Left lobe of liver (tissue), 2 donors: ENCODE measurements at places on chromosomes 4 and X. TPM values are rescaled to one million over a fixed set of nuclear protein-coding genes. Genes with fewer than 3 reads are reported as not detected.

- no peak for DNase-seq
Observed at GRCh38 chr4:150867148-150867547, 147.9 kb downstream of the LRBA start.

GRCh38 chr4:114527170-114527569, 71.4 kb upstream of the UGT8 start:
- DNase-seq = no peak

DNA sequence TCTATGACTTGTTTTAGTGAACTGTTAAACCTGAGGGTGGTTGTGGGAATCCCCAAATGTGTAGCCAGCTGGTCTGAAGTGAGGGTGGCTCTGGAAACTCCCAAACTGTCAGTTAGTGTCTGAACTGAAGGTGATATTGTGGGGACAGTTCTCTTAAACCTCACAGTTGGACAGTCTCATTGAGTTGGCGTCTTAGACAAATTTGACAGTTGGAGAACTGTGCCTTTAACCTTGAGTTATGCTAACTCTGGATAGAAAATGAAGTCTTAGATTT, 20.7 kb upstream of the CTSO start:
- DNase-seq = no peak

GRCh38 chr4:25368315-25368714, 8.7 kb upstream of the ANAPC4 start:
- no peak for DNase-seq

DNA sequence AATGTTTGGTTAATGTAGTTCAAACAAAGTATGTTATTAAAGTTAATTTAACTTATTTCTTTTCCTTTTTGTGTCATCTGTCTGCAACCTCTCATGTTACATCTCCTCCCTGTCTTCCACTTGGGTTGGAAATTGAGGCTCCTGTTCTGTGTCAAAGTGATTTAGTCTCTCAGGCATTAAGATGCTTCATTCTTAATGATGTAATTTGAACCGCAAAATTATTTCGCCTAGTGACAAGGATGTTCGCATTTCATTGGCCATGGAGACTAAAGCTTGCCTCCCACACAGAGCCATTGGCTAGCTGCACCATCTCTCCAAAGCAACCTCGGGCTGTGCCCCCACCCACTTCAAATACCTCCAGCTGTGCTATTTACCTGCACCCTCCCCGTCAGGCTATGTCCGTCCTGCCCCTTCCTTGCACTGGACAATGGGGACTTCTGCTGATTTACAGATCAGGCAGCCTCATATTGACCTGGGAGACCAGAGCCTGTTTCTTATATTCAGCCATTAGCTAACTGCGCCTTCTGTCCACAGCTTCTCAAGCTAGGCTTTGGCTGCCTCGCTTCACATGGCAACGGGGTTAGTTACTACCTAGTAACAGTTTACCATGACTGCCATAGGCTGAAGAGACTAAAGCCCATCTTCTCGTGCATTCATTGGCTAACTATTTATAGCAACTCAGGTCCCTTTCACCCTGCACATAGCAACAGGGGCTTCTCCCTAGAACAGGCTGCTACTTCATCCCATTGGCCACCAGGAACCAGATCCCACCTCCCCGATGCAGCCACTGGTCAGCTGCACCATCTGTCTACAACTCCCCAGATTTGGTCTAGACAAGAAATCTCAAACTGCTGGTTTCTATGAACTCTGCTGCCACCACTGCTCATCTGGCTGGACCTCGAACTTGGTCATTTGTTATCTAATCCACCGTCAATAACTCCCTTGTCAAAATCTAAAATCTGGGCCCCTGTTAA, 8.6 kb upstream of the ZNF157 start:
- peak; percentile 53 for DNase-seq

DNA sequence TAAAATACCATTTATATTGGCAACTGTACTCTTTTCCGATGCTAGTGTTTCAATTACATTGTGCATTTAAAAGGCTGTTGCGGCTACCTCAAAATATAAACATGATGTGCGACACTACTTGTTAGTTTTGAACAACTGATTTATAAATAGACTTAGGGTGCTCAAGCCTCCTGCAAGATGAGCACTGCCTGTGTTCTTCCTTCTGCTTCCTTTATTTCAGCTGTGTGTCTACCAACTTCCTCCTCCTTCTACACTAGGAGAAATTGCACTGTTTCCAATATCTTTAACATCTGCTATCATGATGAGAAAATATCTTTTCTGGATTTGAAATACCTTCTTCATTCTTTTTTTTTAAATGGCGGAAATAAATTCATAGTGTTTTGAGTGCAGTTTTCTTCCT, 24.0 kb downstream of the TET2 start:
- DNase-seq = no peak

- no peak for DNase-seq
Observed at GRCh38 chr4:107220976-107221375, 184.9 kb upstream of the DKK2 start.

GRCh38 chr4:183903021-183903760, 1.9 kb upstream of the STOX2 start:
- no peak for DNase-seq

GRCh38 chr4:185914583-185915199, 102.7 kb upstream of the SORBS2 start:
- no peak for DNase-seq

- DNase-seq = no peak
Observed at GRCh38 chr4:80010316-80010715, 62.7 kb downstream of the ANTXR2 start.

GRCh38 chrX:150219374-150220185, 143.5 kb upstream of the MAMLD1 start:
- DNase-seq = no peak

- peak; percentile 15 for DNase-seq
Observed at GRCh38 chr4:6106156-6106555, 87.9 kb upstream of the C4orf50 start.

- DNase-seq = no peak
Observed at GRCh38 chr4:53005808-53006207, 143.7 kb downstream of the RASL11B start.

- no peak for DNase-seq
Observed at GRCh38 chr4:7768736-7769135, 170.9 kb downstream of the AFAP1 start.

DNA sequence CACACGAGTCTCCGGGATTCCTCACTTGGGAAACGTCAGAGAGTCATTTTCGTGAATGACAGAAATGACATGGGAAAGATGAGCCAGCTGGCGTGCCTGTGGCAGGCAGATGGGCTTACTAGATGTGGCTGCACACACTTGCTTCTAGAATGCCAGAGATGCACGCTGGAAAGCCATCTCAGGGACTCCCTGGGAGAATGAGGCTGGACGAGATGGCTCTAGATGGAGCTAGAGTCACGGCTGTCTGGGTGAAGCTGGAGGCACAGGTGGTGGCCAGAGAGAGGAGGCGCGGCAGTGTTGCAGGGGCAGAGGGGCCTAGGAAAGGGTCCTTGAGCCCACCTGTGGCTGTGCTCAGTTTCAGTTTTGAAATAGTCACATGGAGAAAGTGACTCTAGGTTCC, 26.0 kb downstream of the TKTL1 start:
- DNase-seq = no peak

DNA sequence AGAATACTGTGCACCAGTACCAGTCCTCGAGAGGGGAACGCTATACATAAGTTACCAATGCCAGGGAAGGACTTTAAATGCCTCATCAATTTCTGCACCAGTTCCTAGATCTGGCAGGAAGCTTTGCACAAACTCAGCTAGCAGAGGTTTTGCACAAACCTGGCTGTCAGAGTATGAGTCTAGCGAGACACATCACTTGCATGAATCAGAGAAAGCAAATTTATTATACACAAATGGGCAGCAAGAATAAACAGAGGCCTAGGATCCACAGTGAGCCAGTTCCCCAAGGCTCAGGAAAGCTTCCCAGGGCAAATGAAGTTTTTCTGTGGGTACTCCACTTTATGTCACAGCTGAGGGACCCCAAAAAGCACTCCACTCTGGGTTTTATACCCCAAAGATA, 523.5 kb downstream of the CFAP47 start:
- DNase-seq = no peak

DNA sequence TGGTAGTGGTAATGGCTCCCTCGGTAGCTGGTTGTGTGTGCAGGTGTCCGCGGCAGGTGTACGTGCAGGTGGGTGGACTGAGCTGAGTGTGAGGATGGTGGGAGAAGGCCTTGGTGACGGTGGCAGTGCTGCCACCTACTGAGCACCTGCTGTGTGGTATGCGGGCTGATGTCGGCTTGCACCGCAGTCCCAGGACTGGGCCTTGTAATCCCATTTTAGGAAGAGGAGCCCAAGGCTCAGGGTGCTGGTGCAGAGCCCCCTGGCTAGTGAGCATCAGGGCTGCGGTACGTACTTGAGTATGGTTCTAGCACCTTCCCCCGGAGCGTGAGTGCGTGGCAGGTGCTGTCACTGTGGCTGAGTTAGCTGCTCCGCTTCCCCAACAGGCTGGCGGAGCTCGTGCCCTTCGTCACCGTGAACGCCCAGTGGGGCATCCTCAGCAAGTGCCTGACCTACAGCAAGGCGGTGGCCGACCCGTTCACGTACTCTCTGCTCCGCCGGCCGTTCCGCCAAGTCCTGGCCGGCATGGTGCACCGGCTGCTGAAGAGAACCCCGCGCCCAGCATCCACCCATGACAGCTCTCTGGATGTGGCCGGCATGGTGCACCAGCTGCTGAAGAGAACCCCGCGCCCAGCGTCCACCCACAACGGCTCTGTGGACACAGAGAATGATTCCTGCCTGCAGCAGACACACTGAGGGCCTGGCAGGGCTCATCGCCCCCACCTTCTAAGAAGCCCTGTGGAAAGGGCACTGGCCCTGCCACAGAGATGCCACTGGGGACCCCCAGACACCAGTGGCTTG, 5.7 kb upstream of the CPZ start:
- DNase-seq = no peak

DNA sequence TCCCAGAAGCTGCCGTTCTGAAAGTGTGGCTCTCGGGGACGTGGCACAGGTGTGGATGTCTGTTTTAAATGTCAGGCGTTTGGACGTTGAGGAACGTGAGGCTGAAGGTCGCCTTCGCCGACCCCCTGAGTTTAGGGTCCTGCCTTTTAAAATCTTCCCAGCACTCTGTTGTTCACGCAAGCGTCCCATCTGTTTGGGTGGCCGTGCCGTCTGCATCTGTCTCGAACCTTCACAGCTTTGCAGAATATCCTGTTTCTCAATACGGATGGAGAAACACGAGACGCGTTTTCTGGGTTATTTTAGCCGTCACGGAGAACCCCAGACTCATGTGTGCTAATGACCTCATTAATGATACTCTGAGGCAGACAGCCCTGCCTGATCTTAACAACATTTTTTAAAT, 31.5 kb downstream of the SHOX start:
- no peak for DNase-seq

- no peak for DNase-seq
Observed at GRCh38 chr4:165394275-165394674, 15.5 kb downstream of the CPE start.

- DNase-seq = no peak
Observed at GRCh38 chr4:16056681-16057385, 27.0 kb downstream of the PROM1 start.

GRCh38 chr4:44194365-44194764, 254.2 kb downstream of the KCTD8 start:
- DNase-seq = no peak

- DNase-seq = no peak
Observed at GRCh38 chr4:164304861-164305260, 449.1 kb upstream of the SMIM31 start.

DNA sequence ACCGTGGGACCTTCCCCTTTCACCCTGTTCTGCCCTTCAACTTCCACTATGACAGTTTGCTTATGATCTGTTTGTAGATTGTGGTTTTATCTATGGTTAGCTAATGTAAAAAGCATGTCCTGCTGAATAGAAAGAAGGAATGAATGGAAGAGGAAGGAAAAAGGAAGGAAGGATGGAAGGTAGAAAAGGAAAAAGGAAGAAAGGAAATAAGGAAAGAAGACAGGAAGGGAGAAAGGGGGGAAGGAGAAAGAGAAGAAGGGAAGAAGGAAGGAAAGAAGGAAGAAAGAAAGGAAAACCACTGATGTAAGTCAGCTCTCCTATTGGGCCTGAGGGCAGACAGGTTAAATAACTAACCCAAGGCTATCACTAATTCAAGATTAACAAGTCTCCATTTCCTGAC, 319.1 kb upstream of the KLF3 start:
- DNase-seq = no peak

The AFM gene
- 208 TPM for total RNA-seq

The GBA3 gene
- 57.4 TPM for total RNA-seq

The HPSE gene
- 0.75 TPM for total RNA-seq

The XK gene
- 1.5 TPM for total RNA-seq

The STPG2 gene
- 0.38 TPM for total RNA-seq

The TAF7L gene
- total RNA-seq = 0.08 TPM

The SSX4 gene
- not detected for total RNA-seq

The F11 gene
- 171 TPM for total RNA-seq

The GPM6B gene
- 0.48 TPM for total RNA-seq

The RHOXF1 gene
- total RNA-seq = not detected

The TCEAL1 gene
- 6.9 TPM for total RNA-seq

The TSPAN6 gene
- 35.2 TPM for total RNA-seq
